Suppressor macrophage treated with lipopolysaccharide for 1 hour (primary cell): ENCODE measurements at places on chromosomes 5 and 9.

GRCh38 chr9:114220061-114220541, 64.8 kb downstream of the COL27A1 start:
- no peak for DNase-seq

DNA sequence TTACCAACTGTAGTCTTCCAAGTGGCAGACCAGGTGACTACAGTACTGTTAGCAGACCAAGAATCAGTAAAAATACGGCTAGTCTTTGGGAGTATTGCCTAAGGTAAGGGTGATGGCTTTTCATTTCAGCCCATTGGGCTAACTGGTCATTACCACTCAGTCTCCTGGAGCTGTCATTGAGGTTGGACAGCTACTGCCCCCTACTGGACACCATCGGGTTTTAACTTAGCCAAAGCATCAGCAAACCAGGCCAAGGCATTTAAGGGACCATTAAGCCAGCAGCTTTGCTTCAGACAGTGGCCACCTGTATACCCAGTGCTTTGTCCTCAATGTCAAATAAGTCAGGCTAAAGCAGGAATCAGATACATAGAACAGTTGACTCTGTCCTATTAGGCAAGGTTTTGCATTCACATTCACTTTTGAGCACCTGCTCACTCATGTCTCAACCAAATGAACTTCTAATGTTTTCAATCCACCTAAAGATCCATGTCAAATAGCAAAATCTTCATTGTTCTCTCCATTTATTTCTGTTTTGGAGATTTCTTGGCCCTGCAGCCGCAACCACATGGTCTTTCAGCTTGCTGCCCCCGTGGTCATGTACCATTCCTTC, 117.2 kb downstream of the INVS start:
- peak; percentile 75 for DNase-seq

DNA sequence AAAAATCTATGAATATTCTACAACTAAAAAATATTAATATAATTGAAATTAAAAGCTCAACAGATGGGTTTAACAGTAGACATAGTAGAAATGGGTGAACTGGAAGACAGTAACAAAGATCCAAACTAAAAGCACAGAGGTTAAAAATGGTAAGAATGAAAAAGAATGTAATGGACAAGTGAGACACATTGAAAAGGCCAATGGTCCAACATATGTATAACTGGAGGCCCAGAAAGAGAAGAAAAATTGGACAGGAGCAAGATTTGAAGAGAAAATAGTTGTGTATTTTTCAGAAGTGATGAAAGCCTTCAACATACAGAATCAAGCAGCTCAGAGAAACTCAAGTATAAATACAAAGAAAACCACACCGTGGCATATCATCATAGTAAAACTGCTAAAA, 58.6 kb downstream of the PCDHGC5 start:
- no peak for DNase-seq

- no peak for DNase-seq
Observed at GRCh38 chr9:89356782-89357181, 38.5 kb downstream of the SECISBP2 start.

GRCh38 chr5:136199408-136199807, 6.4 kb upstream of the SMIM32 start:
- no peak for DNase-seq

GRCh38 chr5:55625589-55625909, 86.6 kb downstream of the SLC38A9 start:
- no peak for DNase-seq

GRCh38 chr9:111120526-111120925, 82.3 kb upstream of the LPAR1 start:
- no peak for DNase-seq

DNA sequence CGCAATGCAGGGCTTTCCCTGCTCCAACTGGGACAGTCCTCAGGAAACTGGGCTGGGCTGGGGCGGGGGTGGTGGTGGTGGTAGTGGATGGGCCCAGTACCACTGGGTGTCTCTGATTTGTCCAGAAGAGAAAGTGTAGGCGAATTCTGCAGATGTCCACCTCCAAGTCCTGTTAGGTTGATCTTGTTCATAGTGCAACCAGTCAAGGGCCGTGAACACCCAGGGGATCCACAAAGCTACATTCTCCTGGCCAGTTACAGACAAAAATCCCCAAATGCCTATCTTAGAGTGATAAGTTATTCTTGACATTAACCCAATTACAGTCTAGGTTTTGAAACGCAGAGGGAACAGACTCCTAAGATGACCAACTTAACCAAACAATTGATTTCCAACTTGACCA, 97.5 kb upstream of the SHB start:
- no peak for DNase-seq

- no peak for DNase-seq
Observed at GRCh38 chr5:50923768-50924494, 257.5 kb downstream of the PARP8 start.

DNA sequence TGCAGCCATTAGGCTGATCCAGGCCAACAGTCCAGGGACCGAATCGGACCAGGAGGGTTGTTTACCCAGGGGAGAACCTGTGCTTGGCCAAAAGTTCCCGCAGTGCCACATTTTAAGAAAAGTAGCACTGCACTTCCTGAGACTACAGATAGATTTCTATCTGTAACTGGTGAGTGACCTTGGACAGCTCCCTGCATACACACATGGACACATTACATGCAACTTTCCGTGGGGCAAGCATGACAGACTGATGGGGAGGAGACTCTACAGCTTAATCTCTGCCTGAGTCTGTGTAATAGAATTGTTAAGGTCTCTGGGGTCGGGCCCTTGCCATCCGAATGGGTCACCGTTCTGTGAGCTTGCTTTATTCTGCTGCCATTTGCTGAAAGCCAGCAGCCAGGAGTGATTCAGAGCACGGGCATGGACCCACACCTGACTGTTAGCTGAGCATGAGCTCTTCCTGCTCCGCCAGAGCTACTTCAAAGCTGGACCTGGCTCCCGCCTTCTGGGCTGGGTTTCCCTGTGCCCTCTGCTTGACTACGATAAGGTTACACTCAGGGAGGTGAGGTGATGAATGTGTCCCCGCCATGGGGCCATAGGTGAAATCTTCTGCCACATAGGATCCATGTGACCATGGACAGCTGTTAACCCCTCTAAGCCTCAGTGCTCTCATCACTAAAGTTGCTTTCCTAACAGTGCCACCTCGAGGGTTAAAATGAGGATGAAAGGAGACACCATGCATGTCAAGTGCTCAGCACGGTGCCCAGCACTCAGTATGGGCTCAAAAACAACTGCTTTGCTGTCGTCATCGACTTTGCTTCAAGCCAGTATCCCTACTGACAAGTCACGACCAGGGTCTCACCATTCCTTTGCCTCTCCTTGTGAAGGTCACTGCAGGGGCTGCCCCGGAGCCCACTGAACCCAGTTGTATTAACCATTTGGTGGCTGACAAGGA, 200.0 kb downstream of the MELK start:
- DNase-seq = no peak

DNA sequence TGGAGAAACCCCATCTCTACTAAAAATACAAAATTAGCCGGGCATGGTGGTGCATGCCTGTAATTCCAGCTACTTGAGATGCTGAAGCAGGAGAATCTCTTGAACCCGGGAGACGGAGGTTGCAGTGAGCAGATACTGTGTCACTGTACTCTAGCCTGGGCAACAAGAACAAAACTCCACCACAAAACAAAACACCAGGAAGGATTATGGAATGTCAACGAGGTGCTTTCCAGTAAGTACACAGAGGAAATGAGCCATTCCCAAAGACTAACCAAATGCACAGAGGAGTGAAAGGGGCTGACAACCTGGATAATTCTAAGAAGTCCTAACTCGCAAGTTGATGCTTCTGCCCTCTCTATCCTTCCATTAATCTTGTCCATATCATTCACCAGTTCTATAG, 126.1 kb upstream of the RETREG1 start:
- DNase-seq = no peak

DNA sequence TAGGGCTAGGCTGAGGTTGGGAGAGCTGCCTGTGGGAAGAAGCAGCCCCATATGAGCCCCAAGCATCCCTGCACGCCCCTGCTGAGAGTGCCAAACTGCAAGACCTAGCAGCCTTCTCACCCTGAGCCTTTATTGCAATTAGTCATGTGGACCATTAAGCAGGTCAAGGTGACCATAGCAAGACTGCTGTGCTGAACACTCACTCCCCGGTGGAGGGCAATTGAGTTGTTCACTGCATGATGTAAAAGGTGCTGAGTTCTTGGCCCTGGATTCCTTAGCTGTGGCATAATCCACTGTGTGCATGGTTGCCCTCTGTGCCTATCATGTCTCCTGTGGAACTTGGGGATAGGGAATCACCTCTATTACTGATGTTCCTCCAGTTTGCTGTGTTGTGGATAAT, 131.1 kb downstream of the FOXD1 start:
- DNase-seq = no peak

- no peak for DNase-seq
Observed at GRCh38 chr5:61048534-61048933, 103.5 kb downstream of the NDUFAF2 start.

DNA sequence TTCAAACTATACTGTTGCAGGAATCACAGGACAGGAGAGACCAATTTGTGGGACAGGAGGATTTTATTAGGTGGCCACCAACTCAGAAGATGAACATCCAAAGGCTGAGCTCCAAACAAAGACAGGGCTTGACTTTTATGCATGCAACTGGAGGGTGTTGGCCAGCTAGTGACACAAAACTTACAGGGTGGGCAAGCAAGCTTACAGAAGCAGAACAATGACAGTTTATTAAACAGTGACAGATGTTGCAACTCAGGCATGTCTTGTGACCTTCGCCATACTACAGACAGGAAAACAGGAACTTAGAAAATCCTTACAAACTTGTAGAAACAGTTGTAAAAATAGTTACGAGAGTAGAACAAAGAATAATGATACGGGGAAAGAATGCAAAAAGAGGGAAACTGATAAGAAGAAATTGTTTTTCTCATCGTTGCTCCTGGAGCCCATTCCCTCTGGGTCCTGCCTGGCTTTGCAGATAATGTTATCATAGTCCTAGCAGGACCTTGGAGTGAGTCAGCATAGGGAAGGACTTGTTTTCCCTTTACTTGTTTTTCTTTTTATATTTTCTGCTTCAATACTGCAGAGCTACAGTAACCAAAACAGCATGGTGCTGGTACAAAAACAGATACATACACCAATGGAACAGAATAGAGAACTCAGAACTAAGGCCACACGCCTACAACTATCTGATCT, 2083.0 kb upstream of the ACO1 start:
- DNase-seq = peak; percentile 77

GRCh38 chr5:144503123-144503522, 332.4 kb downstream of the KCTD16 start:
- DNase-seq = no peak

DNA sequence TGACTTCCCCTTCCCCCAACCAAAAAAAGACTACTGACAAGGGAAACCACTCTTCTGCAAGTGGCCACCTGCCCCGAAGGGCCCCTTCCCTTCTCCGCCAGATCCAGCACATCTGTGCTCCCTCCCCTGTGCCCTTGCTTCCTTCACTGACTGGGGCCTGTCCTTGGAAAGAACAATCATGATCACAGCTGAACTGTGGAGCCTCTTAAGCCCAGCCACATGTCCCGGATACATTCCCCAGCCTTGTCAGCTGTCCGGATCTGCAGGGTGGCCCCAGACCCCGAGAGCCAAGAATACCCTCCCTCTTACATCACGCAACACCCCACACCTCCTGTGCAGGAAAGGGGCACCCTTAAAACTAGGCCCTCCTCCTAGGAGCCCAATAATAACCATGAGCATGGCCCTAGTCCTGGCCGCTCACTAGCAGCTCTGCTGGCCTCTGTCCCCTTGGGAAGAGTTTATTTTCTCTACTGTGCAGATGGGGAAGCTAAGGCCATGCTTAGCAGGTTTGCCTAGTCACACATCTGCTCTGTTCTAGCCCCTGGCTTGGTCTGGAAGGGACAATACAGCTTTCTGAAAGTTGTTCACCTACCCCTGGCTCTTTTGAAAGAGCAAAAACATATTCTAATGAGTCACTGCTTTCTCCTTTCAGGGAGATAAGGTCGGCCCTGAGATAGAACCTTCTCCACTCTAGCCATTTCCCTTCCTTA, 3.8 kb downstream of the SPRY4 start:
- no peak for DNase-seq

DNA sequence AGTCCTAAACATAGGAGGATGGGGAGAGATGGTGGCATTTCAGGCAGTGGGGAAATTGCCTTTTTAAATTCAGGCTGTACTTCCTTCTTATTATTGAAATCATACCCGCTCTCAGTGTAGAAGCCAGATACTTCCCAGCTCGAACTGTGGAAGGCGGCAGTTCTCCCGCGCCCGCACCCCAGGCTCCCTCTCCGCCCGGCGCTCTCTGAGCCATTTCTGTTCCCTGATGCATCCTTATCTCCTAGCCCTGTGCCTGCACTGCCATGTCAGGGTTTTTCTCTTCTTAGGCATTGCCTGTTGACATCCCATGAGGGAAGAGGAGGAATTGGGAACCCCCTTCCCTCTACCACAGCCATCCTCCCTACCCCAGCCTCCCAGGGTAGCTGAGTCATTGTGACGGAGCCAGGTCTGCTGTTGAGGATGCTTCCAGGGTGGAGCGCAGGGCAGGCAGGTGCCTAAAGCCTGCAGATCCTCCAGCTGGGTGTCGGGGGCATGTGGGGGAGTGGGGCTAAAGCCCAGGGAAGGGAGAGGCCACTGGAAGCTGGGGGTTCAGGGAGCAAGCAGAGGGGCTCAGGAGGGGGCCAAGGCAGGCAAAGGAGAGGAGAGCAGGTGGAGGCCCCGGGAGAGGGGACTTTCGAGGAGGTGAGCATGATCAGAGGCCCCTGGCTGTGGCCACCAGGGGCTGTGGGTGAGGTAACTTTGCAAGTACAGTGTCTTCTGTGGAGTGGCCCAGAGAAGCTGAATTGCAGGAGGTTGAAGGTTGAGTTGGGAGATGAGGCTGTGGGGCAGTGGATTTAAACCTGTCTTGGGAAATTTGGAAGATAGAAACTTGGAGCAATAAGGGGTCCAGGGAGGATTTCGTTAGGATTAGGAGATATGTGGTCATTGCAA, 16.2 kb downstream of the LAMC3 start:
- peak; percentile 21 for DNase-seq

DNA sequence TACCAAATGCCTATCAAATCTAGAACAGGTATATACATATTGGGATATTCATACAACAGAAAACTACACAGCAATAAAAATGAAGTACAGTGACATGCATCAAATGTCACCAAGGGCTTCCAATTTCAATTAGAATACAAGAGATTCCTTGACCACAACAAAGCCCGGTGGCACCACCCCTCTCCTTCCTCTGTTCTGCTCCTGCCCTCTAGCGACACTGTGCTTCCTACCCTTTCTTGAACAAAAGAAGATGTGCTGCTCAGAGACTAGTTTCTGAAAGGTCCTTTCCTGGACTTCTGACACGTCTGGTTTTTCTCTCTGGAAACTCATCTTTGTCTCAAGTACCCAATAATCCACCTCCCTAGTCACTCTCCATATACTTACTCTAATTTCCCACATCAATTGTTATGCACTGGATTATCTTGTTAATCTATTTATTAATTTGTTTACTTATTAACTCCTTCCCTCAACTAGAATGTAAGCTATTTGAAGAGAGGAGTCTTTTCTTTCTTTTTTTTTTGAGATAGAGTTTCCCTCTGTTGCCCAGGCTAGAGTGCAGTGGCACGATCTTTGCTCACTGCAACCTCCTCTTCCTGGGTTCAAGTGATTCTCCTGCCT, 70.4 kb upstream of the CTSV start:
- DNase-seq = peak; percentile 65

GRCh38 chr5:178519155-178519554, 71.0 kb downstream of the COL23A1 start:
- DNase-seq = no peak

- no peak for DNase-seq
Observed at GRCh38 chr5:1967736-1968135, 85.0 kb upstream of the IRX4 start.

- no peak for DNase-seq
Observed at GRCh38 chr5:96326902-96327301, 106.1 kb downstream of the PCSK1 start.

- no peak for DNase-seq
Observed at GRCh38 chr5:10903786-10904560, 142.9 kb upstream of the DAP start.

- no peak for DNase-seq
Observed at GRCh38 chr5:101877451-101877850, 418.6 kb downstream of the SLCO4C1 start.
